Erythroblast (primary cell): ENCODE measurements at places on chromosomes 16 and 17.

DNA sequence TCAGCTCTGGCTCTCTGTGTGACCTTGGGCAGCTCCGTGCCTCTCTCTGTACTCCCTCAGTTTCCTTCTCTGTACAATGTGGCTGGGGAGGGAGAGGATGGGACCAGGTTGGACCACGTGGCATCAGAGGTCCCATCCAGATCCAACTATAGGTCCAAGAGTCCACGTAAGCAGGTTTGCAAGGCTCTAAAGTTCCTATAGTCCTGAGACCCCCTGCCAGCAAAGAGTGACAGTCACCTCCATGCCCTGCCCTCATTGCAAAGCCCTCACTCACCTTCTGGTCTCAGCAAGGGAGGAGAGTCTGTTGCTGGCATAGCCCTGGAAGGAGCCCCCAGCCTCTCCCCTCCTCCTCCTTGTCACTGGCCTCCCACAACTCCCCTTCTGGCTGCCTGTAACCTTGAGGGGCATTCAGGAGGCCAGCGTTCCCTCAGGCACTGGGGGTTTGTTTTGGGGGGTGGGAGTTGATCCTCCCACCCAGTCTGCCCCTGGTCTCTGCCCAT is 6.1 kb upstream of the DRC7 start:
- DNase-seq = no peak

GRCh38 chr17:1188812-1189504 is 9.2 kb upstream of the ABR start:
- DNase-seq = no peak

DNA sequence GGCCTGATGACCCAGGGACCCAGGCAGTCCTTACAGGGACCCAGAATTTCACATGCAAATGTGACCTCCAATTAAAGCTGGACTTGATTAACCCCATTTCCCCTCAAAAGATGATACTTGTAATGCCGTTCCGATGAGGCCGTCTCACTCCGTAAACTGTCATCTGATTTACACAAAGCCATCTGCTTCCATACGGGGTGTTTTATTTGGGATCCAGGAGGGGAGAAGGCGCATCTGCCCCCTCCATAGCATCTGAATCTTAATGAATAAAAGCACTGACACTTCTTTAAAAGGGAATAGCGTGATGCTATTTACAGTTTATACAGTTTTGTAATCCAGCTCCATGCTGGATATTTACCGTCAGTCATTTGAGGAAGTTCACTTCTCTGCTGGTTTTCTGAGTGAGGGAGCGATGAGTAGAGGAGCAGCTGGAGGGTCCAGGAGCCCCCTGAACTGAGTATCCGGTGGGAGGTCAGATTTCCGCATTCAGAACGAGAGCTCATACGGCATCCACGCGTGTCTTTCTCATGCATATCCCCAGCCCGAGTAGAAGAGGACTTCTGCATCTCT is 452.7 kb downstream of the WWOX start:
- no peak for DNase-seq

GRCh38 chr17:1648173-1648962 is 1.3 kb downstream of the RILP start:
- DNase-seq = no peak

DNA sequence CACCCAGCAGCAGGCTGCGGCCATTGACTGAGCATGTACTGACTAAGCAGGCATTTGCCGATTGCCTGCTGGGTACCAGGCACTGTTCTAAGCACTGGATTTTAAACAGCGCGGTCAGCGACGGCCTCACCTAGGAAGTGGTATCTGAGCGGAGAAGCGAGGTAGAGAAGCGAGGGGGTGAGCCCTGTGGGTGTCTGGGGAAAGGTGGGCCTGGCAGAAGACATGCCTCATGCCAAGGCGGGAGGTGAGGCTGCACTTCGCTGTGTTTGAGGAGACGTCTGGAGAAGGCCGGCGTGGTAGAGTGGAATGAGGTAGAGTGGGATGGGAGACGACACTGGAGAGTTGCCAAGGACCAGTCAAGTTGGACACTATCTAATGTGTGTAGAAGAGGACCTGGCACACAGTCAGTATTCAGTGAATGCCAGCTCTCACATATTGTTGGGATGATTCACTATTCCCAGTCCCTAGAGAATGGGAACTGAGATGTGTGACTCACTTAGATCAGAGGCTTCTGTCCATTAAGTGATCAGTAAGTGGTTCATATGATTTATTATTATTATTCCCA is 14.4 kb downstream of the SYCE1L start:
- no peak for DNase-seq

DNA sequence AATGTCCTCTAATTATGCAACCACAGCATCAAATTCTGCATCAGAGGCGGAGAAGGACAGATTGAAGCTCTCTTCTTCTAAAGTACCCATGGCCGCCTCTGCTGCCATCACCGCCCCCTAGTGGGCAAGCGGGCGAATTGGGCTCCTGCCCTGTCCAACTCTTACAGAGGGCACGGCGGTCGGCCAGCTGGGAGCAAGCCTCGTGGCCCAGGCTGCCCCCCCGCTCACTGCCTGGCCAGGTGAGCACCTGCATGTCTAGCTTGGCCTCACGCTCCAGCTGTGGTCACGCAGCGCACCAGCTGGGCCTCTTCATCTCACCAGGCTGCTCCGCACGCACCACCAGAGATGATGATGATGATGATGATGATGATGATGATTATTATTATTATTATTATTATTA is 146.1 kb upstream of the TOM1L1 start:
- DNase-seq = peak; percentile 38

GRCh38 chr17:63954402-63955063 is 18.2 kb downstream of the SCN4A start:
- DNase-seq = no peak

DNA sequence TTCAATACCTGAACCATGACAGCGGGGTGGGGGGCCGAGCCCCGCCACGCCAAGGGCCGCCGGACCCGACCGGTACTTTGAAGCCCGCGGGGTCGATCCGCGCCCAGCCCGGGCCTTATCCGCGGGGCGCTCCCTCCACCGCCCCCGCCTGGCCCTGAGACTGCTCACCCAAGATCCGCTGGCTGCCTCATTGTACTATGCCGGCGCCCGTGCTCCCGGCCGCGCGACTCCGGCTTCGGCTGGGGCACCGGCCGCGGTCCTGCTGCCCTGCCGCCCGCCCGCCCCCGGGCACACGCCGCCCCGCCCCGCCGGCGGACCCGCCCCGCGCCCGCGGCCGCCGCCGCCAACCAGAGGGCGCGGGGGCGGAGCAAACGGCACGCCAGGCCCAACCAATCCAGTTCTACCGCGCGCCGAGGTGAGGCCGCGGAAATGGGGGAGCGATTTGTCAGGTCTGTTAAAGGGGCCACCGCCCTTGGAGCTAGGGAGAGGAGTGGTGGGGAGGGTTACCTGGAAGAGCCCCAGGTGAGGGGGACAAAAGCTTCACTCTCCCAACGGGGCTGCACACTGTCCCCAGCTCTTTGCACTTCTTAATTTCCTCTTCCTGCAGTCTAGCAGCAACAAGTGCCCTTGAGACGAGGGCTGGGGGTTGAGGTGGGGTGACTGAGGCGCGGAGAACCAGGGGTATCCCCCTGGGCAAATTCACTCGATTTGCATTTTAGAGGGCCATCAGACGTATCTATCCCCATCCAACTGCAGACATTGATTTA is at the start of gene TEX2:
TEX2 (minus strand) TSS at position 261 of the 767 bp plus-strand sequence. CDS start 49,043 bp downstream, outside the sequence.
- DNase-seq = peak; percentile 94

DNA sequence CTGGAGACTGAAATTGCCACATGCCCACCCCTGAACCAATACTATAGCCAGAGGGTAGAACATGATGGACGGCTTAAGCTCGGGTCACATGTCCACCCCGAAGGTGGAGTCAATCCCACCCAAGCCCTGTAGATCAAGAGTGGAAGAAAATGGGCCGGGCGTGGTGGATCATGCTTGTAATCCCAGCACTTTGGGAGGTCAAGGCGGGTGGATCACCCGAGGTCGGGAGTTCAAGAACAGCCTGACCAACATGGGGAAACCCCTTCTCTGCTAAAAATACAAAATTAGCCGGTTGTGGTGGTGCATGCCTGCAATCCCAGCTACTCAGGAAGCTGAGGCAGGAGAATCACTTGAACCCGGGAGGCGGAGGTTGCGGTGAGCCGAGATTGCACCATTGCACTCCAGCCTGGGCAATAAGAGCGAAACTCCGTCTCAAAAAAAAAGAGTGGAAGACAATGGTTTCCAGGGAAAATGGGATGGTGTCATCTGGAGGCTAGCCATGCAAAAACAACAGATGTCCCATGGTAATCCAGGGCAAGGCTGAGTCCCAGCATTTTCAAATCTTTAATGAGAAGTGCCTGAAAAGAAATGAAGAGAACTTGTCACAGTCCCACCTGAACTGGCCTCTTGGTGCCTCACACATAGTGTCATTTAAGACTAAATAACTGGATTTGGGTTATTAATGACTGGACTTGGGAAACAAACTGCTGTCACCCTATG is 30.1 kb downstream of the CD300LF start:
- DNase-seq = no peak

DNA sequence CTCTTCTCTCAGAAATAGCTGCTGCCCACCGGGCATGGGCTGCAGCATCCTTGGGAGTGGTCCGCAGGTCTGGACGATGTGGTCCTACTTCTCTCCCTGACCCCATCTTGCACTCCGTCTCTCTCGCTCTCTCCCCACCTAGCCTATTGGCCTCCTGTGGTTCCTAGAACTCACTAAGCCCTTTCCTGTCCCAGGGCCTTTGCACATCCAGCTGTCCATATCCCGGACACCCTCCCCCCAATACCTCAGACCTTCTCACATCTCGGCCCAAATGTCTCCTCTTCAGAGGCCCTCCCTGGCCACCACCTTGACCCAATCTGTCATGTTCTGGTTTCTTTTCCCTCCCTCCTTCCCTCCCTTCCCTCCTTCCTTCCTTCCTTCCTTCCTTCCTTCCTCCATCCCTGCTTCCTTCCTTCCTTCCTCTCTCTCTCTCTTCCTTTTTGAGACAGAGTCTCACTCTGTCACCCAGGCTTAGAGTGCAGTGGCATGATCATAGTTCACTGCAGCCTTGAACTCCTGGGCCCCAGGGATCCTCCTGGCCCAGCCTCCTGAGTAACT is 4.5 kb downstream of the SLC4A1 start:
- no peak for DNase-seq

DNA sequence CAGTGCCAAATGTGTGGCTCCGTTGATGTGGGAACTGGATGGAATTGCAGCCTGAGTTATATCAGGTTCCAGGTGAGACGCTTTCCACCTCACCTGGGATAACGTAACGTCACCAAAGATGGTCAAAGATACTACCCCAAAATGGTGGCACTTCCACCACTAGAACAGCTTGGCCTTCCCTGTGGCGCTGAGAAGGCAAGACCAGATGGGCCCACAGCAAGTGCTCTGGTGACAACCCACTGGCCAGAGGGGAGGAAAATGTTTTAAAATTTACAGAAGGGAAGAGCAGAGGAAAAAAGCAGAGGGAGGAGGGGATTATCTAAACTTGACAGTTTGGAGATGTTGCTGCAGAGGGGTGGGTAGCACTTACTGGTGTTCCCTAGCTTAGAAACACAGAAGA is 7.5 kb upstream of the ITGA2B start:
- no peak for DNase-seq

- no peak for DNase-seq
Observed at GRCh38 chr17:80694085-80694991, 149.7 kb downstream of the RPTOR start.

DNA sequence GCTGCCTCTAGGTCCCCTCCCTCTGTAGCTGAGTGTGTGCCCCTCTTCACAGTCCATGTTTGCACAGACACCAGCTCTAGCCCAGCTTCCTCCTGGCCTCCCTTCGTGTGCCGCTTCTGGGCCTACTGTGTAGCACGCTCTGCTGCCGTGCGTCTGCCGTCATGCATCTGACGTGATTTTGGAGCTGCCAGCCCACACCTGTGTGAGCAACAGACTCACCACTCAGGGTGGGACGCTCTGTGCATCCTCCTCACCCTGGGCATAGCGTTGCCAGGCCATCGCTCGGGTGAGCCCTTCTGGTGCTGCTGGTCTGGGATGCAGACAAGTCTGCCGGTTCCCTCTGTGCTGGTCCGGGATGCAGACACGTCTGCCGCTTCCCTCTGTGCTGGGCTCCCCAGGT is 39.4 kb upstream of the ZNF750 start:
- no peak for DNase-seq

DNA sequence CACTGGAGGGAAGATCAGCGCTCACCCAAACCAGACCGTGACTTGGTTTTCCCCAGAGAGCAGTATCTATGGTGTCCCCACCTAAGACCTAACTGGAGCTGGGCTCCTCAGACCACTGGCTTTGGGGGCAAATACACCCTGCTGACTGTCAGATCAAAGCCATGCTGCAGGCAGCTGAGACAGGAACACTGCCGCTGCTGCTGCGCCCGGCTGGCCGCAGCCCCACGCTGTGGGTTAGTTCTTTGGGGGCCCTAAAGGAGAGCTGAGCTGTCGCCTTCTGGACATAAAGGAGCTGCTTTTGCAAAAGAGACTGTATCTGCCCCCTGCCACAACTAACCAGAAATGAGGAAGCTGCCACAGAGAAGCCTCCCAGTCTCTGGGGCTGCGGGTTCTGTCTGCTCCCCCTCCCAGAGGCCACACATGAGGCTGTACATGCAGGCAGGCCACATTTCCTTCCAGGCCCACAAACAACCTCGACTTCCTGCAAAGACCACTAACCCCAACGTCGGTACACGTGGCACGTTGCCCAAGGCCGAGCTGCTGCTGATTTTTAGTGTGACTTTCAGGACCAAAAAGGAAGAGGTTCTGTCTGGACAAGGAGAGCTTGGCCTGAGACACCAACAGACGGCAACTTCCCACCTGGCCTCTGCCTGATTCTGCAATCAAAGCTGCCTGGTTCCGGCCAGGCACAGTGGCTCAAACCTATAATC is 18.2 kb upstream of the ABR start:
- no peak for DNase-seq

GRCh38 chr17:49574945-49575678 is 559 bp upstream of the NXPH3 start:
- DNase-seq = no peak

GRCh38 chr16:65919145-65919985 is 447.1 kb upstream of the CDH5 start:
- DNase-seq = no peak

DNA sequence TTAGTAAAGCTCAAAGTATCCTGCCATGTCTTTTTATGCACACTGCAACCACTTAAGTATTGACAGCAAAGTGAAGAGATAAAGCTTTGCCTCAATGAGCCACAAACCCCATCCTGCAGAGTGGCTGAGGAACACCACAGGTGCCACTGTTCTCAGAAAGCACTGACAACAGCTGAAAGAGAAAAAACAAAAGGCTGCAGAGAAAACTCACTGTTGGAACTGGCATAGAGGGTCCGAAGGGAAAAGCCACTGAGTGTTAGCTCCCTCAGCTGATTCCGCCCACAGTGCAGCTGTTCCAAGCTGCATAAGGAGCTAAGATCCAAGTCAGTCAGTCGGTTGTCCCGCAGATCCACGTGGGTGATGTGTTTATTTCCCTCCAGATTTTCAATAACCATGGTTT is 48.3 kb downstream of the PHLPP2 start:
- no peak for DNase-seq

- DNase-seq = peak; percentile 35
Observed at GRCh38 chr17:45784741-45785479, 790 bp downstream of the CRHR1 start.
